Heart left ventricle (tissue), 16 donors: ENCODE measurements at places on chromosomes 16 and 17. TPM values are rescaled to one million over a fixed set of nuclear protein-coding genes. Genes with fewer than 3 reads are reported as not detected.

DNA sequence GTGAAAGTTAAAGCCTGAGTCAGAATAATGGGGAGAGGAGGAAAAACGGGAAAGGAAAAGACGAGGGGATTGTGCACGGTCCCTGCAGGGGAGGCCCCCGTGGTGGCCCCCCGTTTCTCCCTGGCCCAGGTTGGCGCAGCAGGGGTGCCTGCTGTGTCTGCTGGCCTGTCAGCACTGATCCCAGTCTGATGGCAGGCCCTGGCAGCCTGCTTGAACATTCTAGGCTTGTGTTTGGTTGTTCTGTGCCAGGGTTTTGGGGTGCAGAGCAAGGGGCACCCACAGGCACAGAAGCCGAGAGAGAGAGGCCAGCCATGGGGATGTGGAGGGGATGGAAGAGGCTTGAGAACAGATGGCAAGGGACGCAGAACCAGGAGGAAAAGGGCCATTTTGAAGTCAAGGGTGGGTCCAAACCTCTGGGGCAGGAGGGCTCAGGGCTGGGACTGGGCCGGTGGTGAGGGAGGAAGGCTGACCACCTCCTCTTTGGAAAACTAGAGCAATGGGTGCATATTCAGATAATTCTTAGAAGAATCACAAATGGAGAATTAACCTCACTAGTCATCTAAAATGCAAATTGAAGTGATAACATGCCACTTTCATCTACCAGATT lies 35.9 kb downstream of the TBX4 start:
- H3K4me3 ChIP-seq = no peak overlapping the region
- no peaks in the 10 kb centered on the region for H3K27me3 ChIP-seq
- no peaks in the 10 kb centered on the region for H3K4me1 ChIP-seq
- no peak for DNase-seq

GRCh38 chr17:21772321-21772720 lies 80.0 kb downstream of the KCNJ18 start:
- no peaks in the 10 kb centered on the region for H3K27me3 ChIP-seq
- H3K27ac ChIP-seq = no peak overlapping the region
- no peak for DNase-seq
- H3K4me1 ChIP-seq = no peaks in the 10 kb centered on the region

- no peaks in the 10 kb centered on the region for H3K27me3 ChIP-seq
- no peaks in the 10 kb centered on the region for H3K36me3 ChIP-seq
- H3K27ac ChIP-seq = peak overlapping the region; percentile 58
- peak; percentile 70 for DNase-seq
- H3K4me1 ChIP-seq = peaks cover 13% of the 10 kb centered on the region
These were observed 7.8 kb downstream of the PLXDC1 start for GRCh38 chr17:39143552-39144093.

DNA sequence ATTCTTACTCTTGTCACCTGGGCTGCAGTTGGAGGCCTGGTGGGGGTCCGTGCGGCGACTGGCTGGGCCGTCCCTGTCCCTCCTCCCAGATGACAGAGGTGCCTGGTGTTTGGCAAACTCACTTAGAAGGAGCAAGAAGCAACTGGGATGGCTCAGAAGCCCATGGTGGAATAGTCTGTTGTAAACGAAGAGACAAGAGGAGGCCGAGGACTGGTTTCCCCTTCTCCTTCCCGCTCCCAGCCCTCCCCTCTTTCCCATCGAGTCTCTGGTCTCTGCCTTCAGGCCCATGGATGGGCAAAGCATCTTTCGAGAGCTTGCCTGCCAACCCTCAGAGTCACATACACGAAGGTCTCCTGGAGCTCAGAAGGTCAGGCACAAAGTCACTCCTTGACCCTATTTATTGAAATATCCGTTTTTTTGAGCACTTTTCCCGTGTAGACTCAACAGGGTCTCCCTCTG lies 364.4 kb downstream of the SEC14L1 start:
- H3K27ac ChIP-seq = no peak overlapping the region
- no peak overlapping the region for H3K4me3 ChIP-seq
- no peaks in the 10 kb centered on the region for H3K4me1 ChIP-seq
- no peaks in the 10 kb centered on the region for H3K27me3 ChIP-seq

DNA sequence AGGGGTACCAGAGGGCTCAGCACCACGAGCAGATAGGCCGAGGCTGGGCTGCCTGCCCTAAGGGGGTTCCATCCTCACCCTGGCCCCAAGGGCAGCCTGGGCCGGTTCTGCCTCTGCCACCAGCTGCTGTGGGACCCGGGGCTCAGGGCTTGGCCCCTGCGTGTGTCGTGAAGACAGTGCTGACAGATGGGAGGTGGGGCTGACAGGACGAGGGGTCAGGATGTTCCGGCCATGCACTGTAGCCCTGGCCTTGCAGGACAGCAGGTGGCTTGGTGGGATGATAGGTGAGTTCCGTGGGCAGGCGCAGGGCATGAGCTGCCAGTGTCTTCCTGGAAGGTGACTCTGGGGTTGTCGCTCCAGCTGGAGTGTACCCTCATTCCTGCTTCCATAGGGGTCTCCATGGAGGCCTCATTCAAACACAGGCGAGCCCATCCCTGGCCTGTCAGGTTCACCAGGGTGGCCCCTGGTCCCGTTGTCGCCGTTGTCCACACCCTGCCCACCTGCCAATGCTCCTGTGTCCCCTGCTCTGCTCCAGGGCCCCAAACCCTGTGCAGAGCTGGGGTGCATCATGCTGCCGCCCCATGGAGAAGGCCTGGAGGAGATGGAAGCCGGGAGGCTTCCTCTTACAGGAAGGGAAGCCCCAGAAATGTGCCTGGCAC lies 57.2 kb downstream of the WDR45B start:
- H3K4me3 ChIP-seq = no peak overlapping the region
- H3K36me3 ChIP-seq = peaks cover 28% of the 10 kb centered on the region
- peak overlapping the region; percentile 91 for H3K27ac ChIP-seq
- peaks cover 48% of the 10 kb centered on the region for H3K4me1 ChIP-seq

DNA sequence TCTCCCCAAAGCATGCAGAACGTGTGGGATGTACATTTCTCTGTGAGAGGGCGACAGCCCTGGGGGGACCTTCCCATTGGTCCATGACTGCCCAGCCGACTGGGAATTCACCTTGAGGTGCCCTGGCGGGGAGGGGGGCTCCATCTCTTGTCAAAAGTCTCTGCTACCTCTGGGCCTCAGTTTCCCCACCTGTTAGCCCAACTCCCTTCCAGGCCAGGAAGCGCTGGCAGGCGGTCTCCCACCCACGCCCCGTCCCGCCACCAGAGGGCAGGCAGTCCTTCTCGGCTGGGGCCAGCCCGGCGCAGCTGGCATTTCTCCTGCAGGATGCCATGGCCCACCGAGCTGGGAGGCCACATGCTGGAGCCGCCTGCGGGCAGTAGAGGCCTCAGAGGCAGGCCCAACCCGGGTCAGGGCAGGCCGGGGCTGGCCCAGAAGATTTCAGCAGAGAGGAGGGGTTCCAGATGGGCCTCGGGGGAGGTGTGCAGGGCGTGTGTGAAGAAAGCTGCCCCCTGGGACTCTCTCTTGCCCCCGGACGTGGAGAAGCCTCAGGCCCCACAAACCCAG lies 16.6 kb downstream of the CD7 start:
- H3K27me3 ChIP-seq = no peaks in the 10 kb centered on the region
- H3K4me3 ChIP-seq = no peak overlapping the region
- DNase-seq = peak; percentile 57
- H3K4me1 ChIP-seq = peaks cover 14% of the 10 kb centered on the region
- no peak overlapping the region for H3K27ac ChIP-seq

DNA sequence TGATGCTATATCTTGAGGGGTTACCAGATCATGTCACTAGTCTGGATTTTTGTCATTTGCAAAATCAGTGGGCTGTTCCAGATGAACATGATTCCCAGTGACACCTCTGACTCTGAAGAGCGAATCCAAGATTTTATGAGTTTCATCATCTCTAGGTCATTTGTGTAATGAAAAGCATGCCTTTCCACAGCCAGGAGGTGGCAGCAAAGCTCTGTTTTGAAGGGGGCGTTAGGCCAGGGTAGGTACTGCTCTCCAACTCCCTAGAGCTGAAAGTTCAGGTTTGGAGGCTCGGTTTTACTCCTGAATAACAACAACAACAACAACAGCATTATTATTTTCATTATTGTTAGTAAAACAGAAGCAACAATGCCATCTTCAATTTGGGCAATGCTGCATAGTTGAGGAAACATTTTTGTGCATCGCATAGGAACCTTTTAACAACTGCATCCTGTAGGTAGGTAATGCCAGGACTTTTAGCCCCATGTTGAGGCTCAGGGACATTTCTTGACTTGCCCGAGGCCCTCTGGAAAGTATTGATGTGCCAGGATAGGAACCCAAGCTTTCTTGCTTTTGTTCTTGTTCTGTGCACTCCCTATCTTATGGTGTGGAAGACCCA lies 77.0 kb downstream of the MYH13 start:
- H3K27me3 ChIP-seq = no peaks in the 10 kb centered on the region
- H3K27ac ChIP-seq = no peak overlapping the region
- peak; percentile 27 for DNase-seq
- no peaks in the 10 kb centered on the region for H3K4me1 ChIP-seq
- no peak overlapping the region for H3K4me3 ChIP-seq
- H3K36me3 ChIP-seq = no peaks in the 10 kb centered on the region

DNA sequence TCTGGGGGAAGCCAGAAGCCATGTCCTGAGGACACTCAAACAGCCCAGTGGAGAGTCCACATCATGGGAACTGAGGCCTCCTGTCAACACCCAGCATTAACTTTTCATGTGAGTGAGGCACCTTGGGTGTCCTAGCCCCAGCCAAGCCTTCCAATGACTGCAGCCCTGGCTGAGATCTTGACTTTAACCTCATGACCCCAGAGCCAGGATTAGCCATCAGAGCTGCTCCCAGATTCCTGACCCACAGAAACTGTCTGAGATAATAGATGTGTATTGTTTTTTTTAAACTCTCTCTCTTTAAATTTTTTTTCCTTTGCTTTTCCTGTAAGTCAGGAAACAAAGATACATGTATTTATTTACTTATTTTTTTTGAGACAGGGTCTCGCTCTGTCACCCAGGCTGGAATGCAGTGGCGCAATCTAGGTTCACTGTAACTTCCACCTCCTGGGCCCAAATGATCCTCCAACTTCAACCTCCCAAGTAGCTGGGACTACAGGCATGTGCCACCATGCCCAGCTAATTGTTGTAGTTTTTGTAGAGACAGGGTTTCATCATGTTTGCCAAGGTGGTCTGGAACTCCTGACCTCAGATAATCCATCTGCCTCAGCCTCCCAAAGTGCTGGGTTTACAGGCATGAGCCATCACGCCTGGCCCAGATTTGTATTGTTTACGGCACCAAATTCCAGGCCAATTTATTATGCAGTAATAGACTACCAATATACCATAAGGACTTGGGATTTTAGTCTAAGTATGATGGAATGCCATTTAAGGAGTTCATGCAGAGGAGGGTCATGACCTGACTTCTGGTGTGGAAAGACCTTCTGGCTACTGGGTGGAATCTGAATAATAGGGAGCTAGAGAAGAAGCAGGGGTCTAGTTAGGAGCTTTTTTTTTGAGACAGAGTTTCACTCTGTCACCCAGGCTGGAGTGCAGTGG lies 14.0 kb upstream of the TMEM94 start:
- no peak overlapping the region for H3K4me3 ChIP-seq
- peaks cover 9% of the 10 kb centered on the region for H3K4me1 ChIP-seq
- H3K27ac ChIP-seq = peak overlapping the region; percentile 11
- H3K27me3 ChIP-seq = no peaks in the 10 kb centered on the region
- no peaks in the 10 kb centered on the region for H3K36me3 ChIP-seq

GRCh38 chr16:88560714-88561484 lies 9.3 kb upstream of the ZC3H18 start:
- H3K36me3 ChIP-seq = no peaks in the 10 kb centered on the region
- no peak overlapping the region for H3K4me3 ChIP-seq
- peaks cover 39% of the 10 kb centered on the region for H3K27me3 ChIP-seq
- no peak for DNase-seq

- peak overlapping the region; percentile 79 for H3K27ac ChIP-seq
- DNase-seq = no peak
- peaks cover 51% of the 10 kb centered on the region for H3K4me1 ChIP-seq
- H3K4me3 ChIP-seq = no peak overlapping the region
- no peaks in the 10 kb centered on the region for H3K27me3 ChIP-seq
- H3K36me3 ChIP-seq = no peaks in the 10 kb centered on the region
These were observed 14.6 kb upstream of the CIBAR2 start for GRCh38 chr16:85126705-85127378.

DNA sequence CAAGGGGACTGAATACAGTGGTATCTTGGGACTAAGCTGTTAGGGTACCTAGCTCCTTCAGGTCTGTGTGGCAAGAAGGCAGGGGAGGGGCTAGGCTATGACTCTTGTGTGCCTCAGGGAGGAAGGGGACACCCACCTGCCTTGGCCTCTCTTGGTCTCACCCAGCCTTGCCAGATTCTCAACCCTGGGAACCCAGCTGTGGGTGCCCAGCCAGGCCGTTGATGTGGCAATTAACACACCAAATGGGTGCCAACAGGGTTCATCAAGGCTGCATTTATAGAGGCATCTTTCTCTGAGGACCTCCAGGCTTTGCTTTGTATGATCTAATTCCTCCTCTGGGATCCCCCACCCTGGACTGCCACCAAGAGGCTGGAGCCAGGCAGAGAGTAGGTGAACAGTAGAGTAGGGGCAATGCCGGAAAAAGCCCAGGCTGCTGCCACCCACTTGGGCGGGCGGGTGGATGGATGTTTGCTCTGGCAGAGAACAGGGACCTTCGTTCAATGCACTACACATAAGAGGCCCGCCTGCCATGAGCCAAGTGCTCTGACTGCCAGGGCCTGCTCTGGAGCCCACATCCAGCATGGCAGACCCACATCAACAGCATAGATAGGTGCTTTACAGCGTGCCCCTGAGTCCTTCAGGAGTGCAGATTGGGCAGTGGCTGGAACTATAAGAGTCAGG lies 3.2 kb upstream of the ASB16 start:
- no peak for DNase-seq
- H3K4me3 ChIP-seq = no peak overlapping the region
- no peaks in the 10 kb centered on the region for H3K36me3 ChIP-seq
- H3K27me3 ChIP-seq = no peaks in the 10 kb centered on the region
- H3K27ac ChIP-seq = peak overlapping the region; percentile 44
- H3K4me1 ChIP-seq = peaks cover 7% of the 10 kb centered on the region

GRCh38 chr17:21689604-21690003 lies 2.7 kb upstream of the KCNJ18 start:
- H3K36me3 ChIP-seq = no peaks in the 10 kb centered on the region
- H3K4me3 ChIP-seq = no peak overlapping the region
- no peak overlapping the region for H3K27ac ChIP-seq

DNA sequence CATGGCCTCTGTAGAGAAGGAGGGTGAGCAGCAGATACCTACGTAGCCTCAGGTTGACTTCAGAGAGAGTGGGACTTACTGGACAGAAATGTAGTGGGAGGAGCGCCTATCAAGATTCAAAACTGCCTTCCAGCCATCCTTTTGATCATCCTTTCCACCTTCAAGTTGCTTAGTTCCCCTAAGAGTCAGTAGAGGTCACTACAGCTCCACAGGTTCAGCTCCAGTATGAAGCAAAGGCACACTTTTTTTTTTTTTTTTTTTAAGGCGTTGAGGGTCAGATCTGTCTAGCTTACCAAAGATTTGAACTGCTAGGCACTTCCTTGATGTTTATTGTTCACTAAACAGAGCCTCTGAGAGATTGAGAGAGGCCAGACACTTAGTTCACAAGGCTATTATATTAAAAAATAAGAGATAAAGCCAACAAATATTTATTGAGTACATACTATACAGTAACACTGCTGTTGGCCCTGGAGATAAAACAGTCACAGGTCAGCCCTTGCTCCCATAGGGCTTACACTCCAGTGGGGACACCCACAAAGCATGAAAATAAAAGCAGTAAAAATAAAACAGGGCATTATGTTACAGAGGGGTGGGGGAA lies 3.1 kb downstream of the RNF227 start:
- no peaks in the 10 kb centered on the region for H3K27me3 ChIP-seq
- peaks cover 35% of the 10 kb centered on the region for H3K36me3 ChIP-seq
- H3K27ac ChIP-seq = peak overlapping the region; percentile 49
- no peak for DNase-seq
- no peak overlapping the region for H3K4me3 ChIP-seq

The SLC13A2 gene
- total RNA-seq = not detected

The SULT1A1 gene
- 35.9 TPM for total RNA-seq

The MPO gene
- total RNA-seq = not detected

The RTN4RL1 gene
- 2.9 TPM for total RNA-seq

The KRT32 gene
- total RNA-seq = not detected

The PTX4 gene
- total RNA-seq = 0.20 TPM

The OR1F1 gene
- not detected for total RNA-seq
